ENCODE measurements at places on chromosomes 6 and 20.

DNA sequence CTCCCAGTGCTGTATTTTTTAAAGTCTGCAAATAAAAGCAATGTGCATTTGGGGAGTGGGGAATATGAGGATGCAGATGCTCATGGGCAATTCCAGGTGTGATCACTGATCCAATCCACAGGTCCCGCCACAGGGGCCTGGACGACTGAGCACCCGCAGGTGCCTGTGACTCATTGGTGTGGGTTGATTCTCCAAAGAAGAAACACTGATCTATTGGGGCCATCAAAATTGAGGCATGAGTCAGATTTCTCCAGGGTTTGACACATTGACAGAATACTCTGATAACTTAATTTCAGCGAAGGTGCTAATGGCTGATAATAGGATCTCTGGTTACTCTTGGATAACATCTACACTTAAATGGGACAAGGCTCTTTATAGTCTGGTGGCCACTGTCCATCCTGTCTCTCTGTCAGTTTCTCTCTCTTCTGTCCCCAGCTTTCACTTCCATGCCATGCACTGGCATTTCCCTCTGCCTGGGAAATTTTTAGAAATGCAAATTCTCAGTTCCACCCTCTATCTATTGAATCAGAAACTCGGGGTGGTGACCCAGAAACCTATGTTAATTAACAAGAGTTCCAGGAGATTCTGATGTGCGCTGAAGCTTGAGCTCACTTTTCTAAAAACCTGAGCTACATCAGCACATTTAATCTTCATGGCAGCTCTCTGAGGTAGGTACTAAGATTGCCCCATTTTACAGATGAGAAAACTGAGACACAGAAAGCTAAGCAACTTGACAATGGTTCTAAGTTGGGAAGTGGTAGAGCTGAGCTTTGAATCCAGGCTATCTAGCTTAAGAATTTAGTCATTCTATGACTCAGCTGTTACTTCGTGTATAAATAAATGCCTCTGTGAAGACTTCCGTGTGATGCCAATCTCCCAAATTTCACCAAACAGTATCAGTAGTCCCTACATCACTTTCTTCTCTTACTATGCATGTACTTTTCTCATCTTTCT, 10.2 kb upstream of the RCAN2 start:
- no peak for DNase-seq

- no peak for DNase-seq
Observed at GRCh38 chr6:81802356-81802755, 49.9 kb upstream of the TENT5A start.

DNA sequence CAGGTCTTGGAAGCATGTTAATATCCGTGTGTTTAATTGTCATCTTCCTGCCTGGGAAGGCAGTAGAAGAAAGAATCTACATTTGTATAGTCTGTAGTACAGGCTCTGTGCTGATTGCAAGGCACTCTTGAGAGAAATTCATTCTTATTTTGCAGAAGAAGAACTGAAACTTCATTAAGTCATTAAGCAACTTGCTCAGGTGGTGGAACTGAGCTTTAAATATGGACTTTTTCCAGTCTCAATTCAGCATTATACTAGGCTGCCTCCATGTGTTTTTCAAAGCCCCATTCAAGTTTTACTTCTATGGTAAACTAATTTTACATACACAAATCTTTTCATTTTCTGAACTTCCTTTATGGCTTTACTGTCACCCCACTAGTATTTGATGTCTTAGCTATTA, 18.7 kb downstream of the ZNF451 start:
- no peak for DNase-seq

DNA sequence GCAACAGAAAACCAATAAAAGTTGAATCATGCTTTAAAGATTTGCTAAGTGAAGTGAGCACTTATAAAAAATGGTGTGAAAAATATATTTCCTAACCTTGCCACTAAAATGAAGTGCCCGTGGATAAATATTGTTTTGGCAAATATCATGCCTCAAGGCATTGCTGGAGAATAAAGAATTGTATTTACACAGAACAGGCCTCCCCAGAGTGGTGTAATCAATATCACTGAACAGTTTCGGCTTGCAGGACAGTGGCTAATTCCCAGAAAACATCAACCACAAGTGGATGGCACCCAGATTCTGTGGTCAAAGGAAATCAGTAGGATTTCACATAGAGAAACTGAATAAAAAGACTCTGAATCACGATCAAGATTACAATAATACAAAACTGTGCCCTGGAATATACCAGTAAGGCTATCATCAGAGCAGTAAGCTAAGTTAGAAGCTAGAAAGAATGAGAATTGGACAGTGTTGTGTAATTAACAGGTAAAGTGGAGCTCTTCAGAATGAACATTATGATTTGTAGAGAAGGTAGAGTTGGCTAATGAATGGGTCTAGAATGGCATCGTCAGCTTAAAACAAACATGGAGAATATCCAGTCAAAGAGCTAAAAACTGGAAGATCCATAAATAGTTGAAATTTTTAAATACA, 1026.9 kb upstream of the ADGRB3 start:
- no peak for DNase-seq

DNA sequence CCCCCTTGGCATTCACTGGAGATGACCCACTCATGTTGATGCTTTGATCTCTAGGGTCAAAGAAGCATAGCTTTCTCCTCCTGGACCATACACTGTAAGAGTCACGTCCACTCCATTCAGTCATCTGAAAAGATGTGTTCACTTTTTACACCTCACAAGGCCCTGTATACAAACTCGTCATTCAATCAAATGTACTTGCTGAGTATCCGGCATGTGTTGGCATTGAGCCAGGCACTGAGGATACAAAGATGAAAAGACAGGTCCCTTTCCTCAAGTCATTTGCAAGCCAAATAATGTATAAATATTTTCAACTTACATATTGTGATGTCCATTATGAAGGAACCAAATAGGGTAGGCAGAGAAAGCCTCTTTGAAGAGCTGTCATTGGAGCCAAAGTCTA, 32.6 kb upstream of the CSNK2A1 start:
- no peak for DNase-seq

DNA sequence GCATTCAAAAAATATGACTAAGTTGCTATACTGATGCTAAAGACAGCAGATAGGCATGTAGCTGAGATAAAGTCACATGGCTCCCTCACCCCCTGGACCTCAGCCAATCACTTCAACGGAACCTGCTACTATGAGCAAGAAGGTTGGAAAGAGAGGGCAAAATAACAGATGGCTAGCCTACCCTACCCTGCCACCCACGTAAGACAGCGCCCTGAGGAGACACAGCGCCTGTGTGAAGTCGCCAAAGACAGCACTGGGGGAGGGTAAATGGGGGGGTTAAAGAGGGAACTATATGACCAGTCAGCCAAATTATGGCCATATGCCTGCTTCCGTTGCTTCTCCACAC, 163.2 kb downstream of the RALGAPA2 start:
- DNase-seq: no peak

- DNase-seq: no peak
Observed at GRCh38 chr6:108966855-108967755, 118.9 kb downstream of the ARMC2 start.

- no peak for DNase-seq
Observed at GRCh38 chr6:33875141-33875581, 71.4 kb upstream of the MLN start.

DNA sequence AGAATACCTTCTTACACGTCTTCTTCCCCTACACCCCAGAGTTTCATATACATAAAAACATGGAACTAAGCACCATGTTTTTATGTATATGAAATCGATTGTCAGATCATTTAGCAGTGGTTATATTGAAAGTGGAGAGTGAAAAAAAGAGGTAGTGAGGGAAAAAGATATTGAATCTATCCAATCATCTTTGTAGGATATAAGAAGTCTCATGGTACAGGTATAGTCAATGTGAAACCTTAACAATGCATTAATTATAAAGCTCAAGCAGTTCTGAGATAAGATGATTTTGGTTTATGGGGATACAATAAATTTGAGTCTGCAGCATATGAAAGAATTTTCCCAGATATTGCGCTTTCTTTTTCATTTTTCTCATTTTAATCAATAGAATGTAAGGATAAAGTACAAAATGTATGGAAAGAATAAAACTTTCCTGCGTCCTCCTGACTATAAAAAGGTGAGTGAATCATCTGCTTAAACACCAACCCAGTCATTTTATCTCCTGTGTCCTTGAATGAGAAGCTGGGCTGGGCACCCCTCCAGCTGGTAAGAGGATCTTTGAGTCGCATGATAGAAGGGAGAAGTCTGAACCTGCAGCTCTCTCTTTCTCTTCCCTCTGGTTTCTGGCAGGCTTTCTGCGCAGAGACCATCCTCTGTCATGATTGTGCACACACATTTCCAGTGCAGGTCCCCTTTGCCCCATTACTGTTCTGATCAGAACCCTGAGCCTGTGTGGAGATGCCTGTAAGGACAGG, 28.1 kb upstream of the AKIRIN2 start:
- DNase-seq: no peak

DNA sequence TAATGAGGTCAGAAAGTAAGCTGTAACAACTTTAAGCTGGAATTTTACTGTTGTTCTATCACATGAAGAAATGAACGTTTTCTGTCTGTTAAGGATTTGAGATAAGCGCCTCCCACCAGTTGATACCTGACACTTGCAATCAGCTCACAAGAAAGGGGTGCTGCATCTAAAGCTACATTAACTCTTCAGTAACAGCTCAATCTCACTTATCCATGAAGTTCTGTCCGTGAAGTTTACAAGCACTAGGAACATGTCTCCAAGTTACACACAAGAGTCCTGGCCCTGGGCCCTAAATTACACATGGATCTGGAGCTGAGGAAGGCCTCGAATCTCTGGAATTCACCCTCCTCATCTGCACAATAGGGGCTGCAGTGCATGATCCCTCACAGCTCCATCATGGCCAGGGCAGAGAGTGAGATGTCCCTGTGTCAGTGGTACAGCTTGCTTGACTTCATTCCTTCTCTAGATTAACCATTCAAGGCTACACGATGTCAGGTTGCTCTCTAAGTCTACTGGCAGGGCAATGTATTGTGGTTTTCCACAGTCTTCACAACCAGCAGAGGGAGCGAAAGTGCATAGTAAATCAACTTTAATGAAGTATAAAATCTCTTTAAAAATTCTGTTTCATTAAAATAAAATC, 182.4 kb upstream of the MCHR2 start:
- DNase-seq: no peak

- DNase-seq: no peak
Observed at GRCh38 chr6:166972101-166972500, 15.8 kb upstream of the RNASET2 start.

DNA sequence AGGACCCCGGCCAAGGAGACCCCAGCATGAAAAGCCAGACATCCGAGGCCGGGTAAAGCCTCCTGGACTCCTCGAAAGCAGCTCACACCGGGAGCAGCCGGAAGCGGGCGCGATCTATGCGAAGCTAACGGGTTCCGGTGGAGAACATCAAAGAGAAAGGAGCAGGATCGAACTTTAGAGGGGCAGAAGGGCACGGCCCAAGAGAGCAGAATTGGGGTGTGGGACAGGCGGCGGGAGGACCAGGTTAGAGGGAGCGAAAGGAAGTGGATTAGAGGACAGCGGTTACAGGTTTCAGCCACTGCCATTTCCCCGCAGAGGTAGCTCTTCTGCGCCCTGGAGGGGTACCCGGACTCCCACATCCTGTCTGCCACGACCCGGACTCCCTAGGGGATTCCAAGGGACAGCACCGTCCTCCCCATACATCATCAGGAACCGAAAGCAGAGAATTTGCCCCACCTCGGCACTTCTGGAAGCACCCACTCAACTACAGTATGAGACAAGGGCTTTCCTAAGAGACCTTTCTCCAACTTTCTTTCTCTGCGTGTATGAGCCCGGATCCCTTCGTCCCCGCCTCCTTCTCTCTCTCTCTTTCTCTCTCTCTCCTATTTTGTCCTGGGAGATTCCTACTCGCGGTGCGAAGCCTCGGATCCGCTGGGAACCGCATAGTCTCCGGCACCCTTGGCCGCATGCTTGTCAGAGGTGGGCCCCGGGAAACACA, 507 bp upstream of the VGLL2 start:
- DNase-seq: no peak

DNA sequence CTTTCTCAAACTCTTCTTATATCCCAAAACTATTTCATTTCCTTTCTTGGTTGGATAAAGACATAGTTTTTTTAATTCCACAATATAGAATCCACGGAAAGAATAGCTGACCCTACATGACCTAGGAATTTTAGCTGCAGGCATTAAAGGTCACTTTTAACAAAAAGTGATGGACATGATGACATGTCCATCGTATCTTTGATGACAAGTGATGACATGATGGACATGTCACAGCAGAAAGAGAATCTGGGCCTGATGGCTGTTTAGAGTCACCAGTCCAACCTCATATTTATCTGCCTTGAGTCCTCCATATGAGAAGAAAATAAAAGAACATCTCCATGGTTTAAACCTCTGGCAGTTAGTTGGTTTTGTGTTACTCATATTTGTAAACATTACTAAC, 106.2 kb downstream of the PLG start:
- no peak for DNase-seq

DNA sequence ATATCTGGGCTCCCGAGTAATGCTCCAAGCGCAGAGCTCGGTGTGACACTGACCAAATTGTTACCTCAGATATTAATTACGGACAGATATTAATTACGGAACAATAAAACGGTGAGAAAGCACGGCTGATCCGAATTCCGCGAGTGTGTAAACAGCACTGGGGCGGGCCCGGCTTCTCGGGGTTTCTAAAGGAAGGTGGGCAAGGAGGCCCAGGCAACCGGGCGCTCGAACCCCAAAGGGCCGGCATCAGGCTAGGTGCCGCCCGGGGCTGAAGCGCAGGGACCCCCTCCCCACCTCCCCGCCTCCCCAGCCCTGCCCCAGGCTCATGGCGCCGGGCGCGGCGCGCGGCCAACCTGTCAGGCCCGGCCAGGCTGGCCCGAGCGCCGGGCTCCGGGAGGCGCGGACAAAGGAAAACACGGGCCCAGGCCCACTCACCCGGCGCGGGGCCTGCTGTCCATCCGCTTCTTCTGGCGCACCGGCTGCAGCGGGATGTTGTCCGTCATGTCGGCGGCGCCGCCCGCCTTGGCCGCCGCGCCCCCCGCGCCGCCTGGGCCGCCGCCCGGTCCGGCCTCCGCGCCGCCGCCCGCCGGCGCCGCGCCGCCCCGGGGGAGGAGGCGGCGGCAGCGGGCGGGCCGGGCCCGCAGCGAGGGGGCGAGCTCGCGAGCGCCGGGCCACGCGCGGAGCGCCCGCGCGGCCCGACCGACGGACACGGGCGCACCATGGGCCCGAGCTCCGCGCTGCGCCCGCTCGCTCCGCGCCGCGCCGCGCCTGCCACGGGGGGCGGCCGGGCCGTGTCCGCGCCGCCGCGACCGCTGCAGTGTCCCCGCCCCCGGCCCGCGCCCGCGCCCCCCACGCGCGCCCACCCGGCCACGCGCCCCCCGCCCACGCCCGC, at the start of gene ATP9A:
Gene ATP9A (minus strand): TSS at position 524 of the 892 bp plus-strand sequence. CDS start 21 bp downstream, at position 503.
- no peak for DNase-seq

DNA sequence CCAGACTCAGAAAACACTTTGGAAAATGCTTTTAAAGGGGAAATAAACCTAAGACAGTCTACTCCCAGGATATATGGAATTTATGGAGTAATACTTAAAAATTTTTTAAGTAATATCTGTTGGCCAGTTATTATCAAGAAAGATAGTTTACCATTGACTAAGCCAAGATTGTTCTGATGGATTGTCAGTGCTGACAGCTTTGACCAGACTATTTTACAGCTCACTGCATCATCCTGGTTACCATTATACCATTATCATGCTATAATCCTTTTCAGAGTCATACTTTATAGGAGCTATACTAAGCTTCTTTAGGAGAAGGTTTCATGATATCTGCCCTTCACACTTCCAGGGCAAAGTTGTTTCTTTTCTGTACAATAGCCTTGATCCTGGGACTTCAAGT, 16.5 kb downstream of the GTF2H5 start:
- no peak for DNase-seq
